ENCODE measurements at places on chromosomes 1 and 21.

DNA sequence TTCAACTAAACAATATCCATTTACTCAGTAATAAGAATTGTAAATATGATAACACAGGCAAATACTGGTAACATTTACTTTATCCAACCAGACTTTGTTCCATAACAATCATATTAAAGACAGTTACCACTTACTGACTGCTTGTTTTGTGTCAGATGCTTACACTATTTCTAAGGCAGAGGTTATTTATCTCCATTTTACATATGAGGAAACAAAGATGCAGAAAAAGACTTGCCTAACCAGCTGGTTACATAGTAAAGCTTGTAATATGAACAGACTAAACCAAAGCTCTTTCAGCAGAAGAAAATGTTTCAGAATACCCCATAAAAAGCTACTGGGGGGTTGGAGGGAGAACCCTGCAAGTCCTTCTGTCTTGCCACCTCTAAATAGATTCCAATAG is 180.1 kb downstream of the EIF4G3 start:
- DNase-seq, result no peak

DNA sequence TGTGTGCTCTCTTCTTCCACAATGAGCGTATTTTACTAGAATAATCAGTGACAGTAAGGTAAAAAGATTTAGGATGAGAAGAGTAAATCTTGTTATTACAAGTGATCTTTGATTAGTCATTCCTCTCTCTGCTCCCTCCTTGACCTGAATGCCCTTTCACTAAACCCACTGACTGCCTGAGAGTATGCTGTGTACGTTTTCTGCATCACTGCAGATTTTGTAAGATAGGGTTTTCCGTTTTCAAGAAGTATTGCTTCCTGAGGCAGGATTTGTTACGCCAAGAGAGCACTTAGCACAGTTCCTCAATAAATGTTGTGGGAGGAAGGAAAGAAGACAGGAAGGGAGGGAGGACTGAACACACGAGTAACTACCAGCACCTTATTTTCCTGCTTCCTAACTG is 7.7 kb upstream of the LAMB3 start:
- no peak for DNase-seq

GRCh38 chr1:2072109-2072806 is 22.0 kb downstream of the PRKCZ start:
- DNase-seq, result no peak

GRCh38 chr1:239997515-239998311 is 94.0 kb upstream of the FMN2 start:
- DNase-seq, result no peak

- DNase-seq, result no peak
Measured at GRCh38 chr1:101298663-101299062, 61.8 kb downstream of the S1PR1 start.

GRCh38 chr1:109864047-109864822 is 46.4 kb upstream of the CSF1 start:
- no peak for DNase-seq

GRCh38 chr1:95903060-95903459 is 669.0 kb downstream of the RWDD3 start:
- no peak for DNase-seq

DNA sequence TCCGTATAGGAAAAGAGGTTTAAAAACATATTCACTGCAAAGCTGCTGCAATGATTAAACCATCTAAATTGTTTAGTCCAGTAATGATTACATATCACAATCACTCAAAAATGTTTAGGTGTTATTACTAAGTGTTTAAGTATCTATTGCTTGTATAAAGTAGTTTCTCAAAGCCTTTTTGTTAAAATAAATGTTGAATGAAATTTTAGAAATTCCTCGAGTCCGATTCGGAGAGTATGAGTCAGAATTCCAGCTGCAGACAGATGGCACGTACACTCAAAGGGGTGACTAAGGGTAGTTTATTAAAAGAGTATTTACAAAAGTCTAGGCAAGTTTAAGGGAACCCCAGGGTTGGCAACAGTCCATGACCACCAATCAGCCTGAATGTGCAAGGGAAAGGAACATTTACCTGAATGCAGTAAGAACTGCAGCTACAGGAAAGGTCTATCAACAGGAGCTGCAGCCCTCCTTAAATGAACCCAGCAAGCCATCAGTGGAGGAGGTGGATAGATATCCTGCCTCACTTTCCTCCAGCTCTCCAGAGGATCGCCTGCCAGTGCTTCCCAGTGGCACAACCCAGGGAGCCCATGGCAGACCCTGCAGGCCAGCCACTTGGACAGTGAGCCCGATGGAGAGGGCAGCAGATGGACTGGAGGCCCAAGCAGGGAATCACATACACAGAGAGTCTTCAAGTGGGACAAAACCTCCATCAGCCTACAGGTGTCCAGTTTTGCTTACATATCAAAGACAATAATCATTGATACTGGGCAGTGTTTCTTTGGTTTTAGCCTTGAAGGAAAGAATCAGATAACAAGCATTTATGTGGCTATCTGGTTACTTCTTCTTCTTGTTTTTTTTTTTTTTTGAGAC is 92.1 kb upstream of the SLC44A3 start:
- no peak for DNase-seq

- DNase-seq, result no peak
Measured at GRCh38 chr1:12067900-12068821, 5.1 kb downstream of the TNFRSF8 start.

DNA sequence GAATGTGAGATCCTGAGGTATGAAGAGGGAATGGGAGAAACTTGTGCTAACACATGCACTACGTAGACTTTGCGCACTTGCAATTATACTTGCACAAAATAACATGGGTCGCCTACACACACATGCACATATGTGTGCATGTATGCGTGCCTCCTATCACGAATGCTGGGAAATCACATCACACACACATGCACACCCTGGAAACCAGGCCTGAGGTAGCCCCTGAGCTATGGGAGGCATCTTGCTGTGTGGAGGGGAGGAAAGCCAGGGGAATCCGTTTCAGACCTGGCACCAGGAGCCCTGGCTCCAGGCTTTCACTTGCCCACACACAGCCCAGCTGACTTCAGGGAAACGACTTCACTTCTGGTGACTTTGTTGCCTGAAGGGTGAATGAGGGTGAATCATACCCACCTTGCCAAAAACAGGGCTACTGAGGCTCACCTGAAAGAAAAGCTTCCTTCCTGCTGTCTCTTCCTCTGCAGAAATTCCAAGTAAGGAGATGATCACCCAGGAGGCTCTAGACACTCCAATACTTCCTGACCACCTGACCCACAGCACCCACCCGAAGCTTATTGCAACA is 136.0 kb upstream of the NGF start:
- no peak for DNase-seq

DNA sequence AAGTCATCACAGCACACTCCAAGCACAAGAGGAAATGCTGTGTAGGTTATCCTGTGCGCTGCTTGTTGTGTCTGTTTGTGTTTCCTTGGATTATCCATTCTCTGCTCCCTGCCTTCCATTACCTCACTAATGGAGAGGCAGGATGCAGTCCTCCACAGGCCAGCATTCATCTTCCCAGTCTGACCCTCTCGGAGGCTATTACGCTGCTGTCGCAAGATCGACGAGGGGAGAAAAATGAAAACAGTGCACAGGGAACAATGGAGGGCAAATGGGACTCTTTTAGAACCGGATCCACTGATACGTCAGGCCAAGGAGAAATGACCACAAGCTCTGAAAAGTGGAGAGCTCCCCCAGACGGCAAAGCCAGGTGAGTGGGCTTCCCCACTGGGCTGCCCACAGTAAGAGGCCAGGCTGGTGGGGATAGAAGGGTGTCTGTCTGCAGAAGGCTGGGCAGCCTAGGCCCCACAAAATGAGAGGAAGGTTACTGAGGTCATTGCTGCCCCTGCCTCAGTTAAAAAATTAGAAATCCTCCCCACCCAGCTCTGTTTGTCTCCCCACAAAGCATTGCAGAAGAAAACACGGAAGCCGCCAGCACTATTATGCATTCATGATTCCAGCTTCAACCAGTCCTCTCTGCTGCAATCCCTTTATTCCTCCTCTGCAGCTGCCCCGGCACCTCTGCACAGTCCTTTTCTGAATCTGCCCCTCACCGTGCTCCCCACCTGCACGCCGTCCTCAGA is 21.7 kb downstream of the LRRN2 start:
- no peak for DNase-seq

DNA sequence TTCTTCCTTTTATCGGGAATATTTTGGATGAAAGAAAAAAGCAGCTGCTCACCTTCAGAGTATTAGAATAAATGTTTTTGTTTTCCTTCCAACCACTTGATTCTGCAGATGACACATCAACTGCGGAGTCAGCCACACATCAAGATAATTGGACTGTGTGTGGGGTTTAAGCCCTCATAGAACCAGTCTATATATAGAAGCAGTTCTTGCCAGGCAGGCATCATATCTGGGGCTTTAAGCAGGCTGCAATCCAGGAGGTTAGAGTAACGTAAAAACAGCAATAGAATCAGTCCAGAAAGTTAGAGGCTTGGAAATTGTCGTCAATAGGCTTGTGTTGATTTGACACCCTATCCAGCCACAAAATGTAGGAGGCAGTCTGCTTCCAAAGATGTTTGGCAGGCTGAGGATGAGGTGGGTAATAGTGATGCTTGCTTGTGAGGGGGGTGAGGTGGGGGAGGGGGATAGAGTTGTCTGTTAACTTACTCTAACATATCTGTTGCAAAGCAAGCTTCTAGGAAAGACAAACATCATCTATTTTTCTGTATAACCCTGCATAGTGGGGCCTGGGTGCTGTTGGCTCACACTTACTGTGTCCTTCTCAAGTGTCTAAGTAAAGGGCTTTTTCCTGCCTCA is 64.8 kb downstream of the PEX14 start:
- no peak for DNase-seq

- no peak for DNase-seq
Measured at GRCh38 chr1:225767634-225768540, 9.7 kb upstream of the SRP9 start.

DNA sequence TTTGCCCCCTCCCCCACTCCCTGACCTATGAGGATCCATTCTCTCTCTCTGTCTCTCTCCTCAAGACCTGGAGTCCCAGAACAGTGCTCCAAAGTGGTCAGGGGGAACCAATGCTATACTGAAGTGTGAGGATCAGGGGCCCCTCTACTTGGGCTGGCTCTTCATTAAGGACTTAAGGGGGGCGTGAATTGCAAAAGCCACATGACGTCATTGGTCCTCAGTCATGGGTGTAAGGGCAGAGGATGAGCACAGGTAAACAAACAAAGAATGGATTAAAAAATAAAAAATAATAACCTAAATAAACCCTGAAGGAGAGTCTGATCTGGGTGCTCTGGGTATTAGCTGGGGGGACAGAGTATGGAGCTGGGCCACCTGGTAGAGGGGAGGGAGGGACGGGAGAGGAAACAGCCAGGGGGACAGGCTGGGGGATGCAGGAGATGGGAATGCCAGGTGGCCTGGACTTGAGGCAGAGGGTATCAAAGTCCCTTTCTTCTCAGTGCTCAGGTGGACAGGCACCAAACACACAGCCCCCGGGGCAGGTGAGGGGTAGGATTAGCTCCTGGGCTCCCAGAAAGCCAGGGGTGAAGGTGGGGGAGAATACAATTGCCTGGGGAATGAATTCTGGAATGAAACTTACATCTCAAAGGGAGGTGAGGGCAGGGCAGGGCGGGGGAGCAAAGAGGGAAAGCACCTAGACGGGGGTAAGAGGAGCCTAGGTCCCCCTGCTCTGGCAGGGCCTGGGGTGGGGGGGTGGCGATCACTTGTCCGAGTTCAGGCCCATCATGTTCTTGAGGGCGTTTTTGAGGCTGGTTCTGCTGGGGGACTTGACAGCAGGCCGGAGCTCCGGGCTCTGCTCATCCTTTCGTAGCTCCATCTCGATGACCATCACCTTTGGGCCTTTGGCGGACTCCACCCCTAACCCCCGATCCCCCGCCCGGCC is 4.6 kb downstream of the MPZ start:
- DNase-seq, result no peak

DNA sequence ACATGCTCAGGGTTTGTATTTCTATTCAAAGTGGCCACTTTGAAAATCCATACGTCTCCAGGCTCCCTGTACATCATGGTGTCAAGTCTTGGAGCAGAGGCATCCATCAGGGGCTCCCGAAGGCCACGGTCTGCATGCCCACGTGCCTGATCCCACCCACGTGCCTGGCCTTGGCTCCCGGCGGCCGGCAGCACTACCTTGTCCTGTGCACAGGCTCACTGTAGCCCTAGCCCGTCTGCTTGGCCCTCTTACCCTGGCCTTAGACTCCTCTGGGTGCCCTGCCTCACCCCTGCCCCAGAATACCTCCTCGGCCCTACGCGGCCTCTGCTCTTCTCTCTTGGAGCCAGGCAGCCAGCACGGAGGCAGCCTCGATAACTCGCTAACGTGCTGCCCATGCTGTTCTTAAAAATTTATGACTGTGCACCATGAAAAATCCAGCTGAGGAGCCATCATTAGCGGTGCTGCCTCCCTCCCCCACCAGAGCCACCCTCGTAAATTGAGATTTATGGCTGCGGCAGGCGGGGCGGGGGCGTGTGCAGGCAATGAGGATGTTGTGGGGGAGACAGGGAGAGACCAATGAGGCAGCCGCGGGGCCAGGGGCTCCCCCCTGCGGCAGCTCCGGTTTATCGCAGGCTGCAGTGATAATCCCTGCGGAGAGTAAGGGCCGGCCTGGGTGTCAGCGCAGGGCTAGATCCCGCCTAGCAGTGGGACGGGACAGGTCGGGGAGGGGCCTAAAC is 24.6 kb downstream of the DMAP1 start:
- peak; percentile 65 for DNase-seq

DNA sequence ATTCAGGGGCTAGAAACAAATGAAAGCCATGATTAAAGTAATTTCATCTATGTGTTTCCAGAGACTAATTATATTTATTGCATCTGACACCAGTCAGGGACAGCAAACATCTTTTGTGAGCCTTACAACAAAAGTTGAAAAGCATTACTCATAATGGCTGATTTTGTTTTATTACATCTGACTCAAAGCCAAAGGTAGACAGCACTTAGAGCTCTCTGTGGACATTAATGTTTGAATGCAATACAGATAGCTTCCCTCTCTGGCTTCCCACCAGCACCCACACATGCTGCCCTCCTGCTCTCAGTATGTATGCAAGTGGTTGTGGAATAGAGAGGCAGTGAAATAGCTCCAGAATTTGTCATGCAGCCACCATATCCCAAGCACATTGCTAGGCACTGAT is 198.7 kb downstream of the SETD4 start:
- no peak for DNase-seq

GRCh38 chr1:41238311-41238988 is 3.7 kb downstream of the SCMH1 start:
- DNase-seq, result no peak

- no peak for DNase-seq
Measured at GRCh38 chr1:6935361-6935883, 150.2 kb downstream of the CAMTA1 start.

DNA sequence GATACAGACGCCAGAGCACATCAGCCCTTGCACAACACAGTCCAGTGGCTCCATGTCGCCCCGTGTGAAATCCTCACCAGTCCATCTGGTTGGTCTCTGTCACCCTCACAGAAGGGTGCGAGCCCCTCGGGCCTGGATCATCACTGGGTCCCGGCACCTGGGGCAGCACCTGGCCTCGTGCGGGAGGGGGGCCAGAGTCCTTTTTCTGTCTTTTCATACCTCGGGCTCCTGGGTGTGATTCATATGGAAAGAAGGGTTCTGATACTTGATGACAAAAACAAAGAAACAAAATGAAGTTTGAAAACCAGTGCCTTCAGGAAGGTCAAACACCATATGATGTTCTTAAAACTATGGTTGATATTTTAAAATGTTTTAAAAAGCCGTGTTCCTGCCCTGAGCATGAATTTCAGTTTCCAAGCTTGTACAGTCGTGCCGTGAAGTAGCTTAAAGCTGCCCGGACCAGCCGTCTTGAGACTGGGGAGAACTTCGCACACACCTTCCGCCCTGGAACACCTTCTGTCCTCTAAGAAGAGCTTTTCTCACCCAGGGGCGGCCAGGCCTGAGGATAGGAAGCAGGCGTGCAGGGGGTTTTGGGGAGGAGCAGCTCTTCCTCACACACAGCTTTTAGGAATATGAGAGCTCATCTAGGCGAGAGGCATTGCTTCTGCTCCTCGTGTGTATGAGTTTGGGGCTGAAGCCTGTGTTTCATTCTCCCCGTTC is 35.2 kb downstream of the SLC37A1 start:
- no peak for DNase-seq

All from D721Med (cell line).